Neural progenitor cell (in vitro differentiated cells): ENCODE measurements at places on chromosomes 16 and 17.

DNA sequence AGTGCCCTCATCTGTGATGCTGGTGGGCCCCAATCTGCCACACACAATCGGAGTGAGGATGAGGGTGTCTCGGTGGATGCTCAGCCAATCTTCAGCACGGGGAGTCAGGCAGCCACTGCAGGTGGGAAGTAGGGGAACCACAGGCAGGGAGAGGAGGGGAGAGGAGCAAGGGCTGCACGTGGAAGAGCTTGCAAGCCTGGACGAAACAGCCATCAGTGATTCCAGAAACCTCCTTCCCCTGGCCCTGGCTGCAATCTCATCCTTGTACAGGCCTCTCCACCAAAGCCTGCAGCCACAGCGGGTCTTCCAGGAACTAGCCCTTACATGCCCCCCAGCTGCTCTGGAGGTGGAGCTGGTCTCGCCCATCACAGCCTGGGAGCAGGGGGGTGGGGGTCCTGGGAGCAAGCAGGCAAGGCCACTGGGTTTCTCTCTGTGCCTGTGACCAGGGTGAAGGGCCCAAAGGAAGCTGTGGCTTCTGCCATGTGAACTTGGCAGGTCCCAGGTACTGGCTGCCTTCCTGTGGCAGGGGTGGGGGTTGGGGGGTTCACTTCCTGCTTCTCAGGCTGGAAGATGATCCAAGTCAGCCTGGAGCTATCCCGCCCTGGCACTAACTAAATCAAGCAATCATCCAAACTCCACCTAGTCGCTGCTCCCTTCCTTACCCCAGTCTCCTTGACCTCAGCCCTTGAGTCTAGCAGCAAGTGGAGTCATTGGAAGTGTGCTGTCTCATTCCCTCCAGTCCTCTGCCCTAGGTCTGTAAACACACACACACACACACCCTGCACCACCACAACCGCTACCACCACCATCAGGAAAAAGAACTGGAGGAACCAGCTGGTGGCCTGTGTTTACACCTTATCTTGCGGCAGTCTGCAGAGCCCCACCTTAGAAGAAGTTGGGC, 29.4 kb upstream of the MLKL start:
- no peak for DNase-seq

- DNase-seq = no peak
These were observed 10.5 kb upstream of the ANKFN1 start for GRCh38 chr17:56142781-56143180.

DNA sequence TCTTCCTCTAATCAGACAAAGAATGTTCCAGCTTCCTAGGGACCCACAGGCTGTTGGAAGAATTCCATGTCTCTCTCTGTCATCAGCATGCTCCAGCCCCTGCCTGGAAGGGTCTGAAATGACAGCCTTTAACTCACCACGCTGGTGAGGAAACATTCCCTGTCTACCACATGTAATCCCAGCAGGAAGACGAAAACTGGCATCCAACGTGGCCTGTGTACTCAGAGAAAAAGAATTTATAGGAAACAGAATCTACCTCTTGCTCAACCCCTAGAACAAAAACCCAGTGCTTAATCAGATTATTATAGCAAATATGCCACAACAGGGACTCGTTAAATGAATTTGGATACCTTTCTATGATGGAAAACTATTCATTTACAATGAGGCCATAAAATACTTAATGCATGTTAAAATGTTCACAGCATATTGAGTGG, 147.3 kb upstream of the FOXF1 start:
- DNase-seq = no peak

GRCh38 chr16:70680495-70681381, 5.1 kb downstream of the MTSS2 start:
- no peak for DNase-seq

DNA sequence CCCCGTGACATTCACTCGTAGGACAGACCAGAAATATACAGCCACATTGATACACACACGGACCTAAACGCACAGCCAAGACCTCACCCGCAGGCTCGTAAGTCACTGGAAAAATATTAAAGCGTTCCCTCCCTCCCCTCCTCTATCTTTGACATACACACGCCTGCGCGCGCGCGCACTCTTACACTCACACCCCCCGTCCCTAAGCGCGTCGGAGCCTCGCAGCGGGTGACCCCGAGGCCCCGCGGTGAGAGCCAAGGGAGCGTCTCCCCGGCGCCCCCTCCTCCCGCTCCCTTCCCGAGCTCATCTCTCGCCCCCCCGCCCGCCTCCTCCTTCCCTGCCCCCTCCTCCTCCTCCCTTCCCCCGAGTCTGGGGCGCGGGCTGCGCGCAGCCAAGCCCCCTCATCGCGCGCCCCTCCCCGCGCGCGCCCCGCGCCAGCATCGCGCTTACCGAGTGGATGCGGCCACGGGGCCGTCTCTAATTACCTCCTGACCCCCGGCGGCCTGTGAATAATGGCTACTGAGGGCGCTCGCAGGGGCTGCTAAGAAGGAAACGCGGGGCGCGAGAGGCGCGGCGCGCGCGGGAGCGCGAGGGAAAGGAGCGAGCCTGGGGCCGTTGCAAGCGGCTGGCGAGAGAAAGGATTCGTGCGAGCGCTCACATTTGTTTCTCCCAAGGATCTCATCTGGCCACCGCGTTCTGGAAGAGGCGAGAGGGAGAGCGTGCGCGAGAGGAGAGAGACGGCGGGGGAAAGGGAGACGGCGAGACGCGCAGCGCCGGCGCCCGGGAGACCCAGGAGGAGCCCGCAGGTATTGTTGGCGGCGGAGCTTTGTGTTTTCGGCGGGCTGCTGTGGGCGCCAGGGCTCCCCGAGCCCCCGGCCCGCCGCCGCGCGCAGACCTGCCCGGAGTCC, 42.4 kb downstream of the RAI1 start:
- peak; percentile 77 for DNase-seq
